ENCODE measurements at places on chromosomes 2 and 18.

DNA sequence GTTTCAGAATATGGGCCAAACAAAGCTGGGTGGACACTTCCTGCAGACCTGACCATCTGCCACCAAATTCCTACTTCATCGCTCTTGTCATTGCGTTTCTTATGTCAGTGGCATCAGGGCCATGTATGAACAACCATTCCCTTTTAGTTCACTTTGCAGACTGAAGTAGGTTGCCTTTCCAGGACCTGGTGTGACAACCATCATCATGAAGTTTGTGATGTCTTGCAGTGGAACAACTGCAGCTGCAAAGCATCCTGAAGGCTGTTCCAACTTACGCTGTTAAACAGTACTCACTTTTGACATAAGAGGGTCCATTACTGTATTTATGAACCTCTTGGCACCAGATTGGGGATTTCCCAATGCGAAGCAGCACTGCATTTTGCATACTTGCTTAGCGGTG is 511.6 kb downstream of the ARHGAP15 start:
- DNase-seq: no peak

DNA sequence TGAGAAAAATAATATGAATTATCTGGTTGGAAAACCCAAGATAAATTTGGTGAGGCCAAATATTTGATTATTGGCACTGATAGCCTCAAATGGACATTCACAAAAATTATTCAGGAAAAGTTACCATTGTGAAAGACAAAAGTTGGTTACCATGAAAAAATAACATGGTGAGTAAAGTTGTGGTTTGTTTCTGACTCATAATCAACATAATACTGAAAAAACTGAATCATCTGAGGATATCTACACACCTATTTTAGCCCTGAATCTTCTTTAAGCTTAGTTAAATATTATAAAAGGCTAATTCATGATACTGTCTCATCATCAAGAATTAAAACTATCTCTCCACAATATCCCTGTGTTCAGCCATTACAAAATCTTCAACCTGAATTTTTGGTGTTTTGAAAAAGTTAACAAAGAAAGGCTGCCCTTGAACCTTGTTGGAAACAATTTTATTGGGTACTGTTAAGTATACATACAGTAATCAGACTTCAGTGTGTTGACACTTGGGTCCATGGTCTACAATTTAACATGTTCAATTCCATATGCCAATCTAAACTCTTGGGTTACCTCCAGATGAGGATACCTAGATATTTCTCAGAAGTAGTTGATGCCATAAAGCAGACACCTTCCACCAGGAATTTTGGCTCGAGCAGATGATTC is 607.5 kb upstream of the SLC39A10 start:
- DNase-seq: no peak

GRCh38 chr2:86476918-86477317 is 35.7 kb downstream of the KDM3A start:
- no peak for DNase-seq

DNA sequence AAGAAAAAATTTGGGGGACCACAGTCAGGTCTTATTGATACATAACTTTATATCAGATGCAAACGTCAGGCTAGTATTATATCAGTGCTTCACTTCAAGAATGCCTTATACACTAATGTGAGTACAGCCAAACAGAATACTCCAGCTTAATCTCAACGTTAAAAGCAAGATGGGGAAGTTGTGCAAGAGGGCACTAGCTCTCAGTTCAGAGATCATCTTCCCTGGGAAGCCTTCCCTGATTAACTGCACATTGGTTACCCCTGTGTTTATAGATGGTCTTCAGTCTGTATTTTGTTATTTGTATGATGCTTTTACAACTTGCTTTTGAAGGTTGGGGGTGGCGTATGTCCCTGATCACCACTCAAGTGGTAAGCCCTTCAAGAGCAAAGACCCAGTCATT is 11.4 kb downstream of the EPAS1 start:
- DNase-seq: no peak

DNA sequence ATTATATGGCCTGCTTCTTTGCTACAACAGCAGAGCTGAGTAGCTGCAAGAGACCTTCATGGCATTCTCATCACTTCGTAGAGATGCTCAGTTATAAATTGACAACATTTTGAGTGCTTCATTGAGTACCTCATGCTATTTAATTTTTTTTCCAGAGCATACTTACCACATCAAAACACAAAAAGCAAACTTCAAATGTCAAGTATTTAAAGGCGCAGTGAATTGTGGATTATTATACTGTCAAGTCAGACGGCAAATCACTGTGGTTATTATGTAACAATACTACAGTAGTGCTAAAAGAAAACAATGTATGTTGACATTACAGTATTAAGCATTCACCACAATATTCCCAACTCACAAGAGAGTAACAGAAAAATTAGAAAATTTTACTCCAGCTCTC is 12.5 kb downstream of the ZC3H8 start:
- no peak for DNase-seq

DNA sequence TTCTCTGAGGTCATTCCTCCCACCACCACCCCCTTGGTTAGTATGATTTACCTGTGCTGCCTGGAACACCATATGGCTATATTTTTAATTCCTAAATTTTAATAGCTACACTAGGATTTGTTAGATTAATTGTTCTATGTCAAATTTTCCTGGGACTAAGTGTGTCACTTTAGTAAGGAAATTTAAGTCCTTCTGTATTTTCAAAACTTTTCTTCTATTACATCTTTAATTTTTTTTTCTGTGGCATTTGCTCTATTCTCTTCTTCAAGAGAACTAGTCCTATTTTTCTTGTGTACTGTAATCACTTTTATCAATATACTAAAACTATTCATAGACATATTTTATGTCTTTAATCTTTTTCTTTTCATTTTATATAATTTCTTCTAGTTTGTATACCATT is 456.9 kb downstream of the ARHGAP15 start:
- no peak for DNase-seq

GRCh38 chr2:59301466-59302402 is 1060.6 kb upstream of the FANCL start:
- DNase-seq: no peak

DNA sequence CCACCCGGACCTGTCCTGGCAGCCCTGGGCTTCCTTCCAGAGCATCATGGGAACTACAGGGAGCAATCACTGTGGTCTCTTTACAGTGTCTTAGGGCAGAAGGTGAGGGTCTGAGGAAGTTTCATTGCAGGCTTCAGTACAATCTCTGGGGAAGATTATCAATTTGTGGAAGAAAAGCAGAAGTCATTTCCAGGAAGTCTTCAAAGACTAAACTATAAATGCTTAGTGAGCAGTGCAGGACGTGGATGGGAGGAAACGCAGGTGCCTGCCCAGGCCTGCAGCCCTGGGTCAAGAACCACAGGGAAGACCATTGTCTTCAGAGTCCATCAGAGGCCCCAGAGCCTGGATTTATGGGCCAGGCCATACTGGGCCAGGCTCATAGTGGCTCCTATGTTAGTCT is 54.3 kb downstream of the INO80C start:
- no peak for DNase-seq

DNA sequence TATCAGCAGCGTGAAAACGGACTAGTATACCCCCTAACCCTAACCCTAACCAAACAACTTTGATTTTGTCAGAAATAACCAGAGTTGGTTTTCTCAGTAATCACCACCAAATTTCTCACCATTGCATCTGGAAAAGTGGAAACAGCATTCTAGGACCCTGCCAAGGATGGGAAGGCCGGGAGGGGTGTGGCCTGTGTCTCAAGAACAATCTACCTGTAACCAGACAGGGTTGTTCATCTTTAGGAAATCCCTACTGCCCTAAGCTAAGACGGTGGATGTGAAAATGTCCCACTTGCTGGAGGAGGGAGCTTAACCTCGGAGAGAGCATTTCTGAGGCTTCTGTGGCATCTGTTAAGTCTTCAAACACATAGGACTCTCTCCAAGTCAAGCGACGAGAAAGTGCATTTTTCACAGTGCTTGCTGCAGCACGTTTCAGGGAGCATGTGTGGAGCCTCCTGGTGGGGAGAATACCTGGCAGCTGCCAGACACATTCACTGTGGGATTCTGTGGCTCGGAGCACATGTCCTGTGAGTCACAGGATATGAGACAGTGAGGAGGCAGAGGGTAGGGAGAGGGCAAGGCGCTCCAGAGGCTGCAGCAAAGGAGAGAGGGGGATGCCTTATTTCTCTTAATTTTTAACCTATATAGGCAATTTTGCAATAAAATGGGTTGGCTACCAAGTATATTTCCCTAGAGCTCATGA is 207.5 kb downstream of the SPP2 start:
- no peak for DNase-seq

DNA sequence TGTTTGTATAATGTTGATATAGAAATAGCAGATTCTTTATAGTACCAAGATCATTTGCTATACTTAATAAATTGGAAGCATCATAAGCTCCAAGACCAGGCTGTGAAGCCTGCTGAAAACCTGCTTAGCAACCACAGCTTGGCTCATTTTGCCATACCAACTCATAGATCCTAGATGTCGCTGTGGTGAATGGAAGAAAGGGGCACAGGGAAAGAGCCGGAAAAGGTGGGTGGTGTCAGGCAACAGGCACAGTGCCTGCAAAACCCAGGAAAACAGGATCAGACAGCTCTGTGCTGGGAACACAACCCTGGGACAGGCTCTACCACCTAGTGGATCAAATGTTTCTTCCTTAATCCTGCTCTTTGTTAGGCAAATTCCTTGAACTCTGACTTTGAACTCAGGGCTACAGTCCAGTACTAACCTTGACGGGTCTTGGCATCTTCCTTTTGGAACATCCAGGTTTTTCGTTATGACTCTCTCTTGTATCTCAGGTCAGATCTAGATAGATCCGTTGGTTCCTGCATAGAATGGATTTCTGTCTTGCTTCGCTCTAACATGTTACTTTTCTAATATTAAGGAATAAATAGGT is 31.6 kb downstream of the TWSG1 start:
- no peak for DNase-seq

- no peak for DNase-seq
These were observed 695 bp upstream of the BIRC6 start for GRCh38 chr2:32355976-32356680.

DNA sequence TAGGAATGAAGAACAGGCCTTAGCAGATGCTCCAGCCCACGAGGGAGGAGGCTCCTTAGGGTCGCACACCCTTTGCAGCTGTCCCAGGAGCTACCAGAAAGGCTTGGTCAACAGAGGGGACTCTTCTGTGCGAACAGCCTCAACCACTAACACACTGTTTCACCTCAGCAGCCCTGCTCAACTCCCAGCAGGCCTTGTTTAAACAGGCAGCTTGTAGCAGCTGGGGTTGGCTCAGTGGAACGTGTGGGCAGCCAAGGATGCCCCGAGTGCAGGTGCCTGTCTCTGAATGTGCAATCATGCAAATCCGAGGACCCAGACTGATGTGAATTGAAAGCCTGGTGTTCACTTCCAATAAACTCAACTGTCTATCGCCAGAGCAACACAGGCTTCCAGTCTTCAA is 88.7 kb upstream of the CXCR4 start:
- no peak for DNase-seq

DNA sequence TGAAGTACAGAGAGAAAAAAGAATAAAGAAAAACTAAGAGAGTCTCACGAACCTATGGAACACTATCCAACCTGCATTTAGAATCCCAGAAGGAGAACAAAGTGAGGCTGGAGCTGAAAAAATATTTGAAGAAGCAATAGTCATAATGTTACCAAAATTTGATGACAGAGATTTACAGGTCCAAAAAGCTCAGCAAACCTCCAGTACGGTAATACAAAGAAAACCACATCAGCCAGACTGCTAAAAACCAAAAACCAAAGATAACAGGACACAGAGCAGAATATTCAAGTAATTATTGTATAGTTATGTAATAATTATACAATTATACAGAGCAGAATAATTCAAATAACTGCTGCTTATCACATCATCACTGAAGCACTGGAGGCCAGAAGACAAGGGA is 23.7 kb downstream of the ATL2 start:
- no peak for DNase-seq

- DNase-seq: no peak
These were observed 68.0 kb upstream of the RIOK3 start for GRCh38 chr18:23384778-23385736.

GRCh38 chr2:16438613-16439321 is 226.9 kb downstream of the CYRIA start:
- no peak for DNase-seq

All from T-helper 9 cell (primary cell).